ENCODE measurements at places on chromosomes 16 and 17.

DNA sequence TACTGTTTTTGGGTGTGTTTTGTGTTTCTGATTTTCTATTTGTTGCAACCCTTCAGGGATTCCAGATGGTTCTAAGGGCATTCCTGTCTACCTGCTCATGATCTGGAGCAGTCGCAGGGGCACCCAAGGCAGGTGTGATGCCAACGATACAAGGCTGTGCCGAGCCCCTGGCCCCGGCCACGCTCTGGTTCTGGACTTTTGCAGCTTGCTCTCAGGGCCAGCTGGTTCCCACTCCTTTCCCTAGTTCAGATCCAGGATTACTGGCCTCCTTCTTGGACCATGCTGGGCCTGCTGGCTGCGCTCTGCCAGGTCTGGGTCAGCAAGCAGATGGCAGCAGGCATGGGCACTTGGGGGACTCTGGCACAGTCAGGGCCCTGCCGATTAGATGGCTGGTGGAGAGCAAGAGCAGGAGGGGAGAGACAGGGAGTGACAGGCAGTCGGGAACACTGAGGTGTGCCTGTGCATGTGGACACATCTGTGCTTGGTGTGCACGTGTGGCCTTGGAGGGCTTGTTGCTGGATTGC lies 15.2 kb upstream of the RAP1GAP2 start:
- no peak for DNase-seq

- DNase-seq = peak; percentile 32
Observed at GRCh38 chr17:46727572-46728348, 90.7 kb downstream of the WNT3 start.

DNA sequence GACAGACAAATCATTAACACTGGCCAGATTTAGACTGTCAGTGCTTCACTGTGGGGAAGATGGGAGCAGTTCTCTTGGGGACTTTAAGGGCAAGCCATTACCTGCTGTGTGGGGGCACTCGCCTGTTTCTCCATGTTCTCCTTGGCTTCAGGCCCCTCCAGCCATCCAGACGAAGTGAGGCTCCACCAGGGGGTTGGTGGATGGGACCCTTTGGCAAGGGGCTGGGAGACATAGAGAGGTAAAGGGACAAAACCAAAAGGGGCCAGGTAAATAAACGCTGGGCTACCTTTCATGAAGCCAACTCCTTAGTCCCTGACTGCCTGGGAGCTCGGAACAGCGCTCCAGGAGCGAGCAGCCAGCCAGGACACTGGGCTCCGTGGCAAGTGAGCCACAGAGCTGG lies 14.0 kb downstream of the TBX4 start:
- no peak for DNase-seq

- no peak for DNase-seq
Observed at GRCh38 chr17:5815396-5815795, 231.1 kb upstream of the NLRP1 start.

DNA sequence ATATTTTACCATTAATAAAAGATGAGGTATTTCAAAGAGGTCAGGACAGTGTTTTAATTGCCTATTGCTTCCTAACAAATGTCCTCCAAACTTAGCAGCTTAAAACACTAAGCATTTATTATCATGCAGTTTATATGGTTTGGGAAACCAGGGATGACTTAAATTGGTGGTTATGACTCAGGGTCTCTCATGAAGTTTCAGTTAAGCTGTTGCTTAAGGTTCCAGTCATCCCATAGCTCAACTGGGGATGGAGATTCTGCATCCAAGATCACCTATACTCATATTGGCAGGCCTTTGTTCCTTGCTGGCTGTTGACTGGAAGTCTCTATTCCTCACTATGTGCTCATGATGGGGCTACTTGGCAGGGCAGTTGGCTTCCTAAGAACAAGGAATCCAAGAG lies 1329.9 kb upstream of the GOT2 start:
- no peak for DNase-seq

DNA sequence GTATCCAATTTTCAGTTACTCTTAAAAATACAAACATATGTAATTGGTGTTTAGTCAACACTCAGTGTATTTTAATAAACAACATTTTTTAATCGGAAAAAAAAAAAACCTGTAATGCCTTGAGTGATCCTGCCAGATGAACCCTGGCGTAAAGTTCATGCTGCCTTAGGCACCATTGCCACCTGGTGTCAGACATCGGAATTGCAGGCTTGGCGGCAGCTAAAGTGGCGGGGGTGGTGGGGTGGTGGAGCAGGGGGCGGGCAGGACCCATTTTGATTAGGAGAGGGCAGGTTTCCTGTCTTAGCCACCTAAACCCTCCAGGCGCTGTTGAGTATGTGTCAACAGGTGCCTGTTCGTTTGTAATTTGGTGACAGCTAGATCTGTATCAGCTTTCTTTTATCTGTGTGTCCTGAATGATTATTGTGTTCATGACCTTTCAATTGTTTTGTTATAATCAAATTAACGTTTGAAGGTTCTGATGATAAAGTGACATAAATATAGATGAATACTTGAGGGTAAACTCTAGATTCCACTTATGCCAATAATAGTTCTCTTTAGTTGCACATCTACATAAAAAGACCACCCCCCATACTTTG lies 588.7 kb downstream of the CDH13 start:
- DNase-seq = no peak

DNA sequence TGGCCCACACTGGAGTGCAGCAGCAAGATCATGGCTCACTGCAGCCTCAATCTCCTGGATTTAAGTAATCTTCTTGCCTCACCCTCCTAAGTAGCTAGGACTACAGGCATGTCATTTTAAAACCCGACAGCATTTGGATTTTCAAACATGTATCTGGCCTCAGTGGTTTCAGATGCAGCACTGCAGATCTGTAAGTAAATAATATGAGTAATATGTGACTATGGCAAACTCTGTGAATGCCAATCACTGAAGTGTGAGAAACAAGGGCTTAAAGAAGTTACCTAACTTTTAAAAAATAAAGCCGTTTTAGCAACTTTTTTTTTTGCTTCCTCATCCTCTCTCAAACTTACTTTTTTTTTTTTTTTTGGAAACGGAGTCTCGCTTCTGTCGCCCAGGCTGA lies 11.9 kb downstream of the CEP20 start:
- DNase-seq = no peak

DNA sequence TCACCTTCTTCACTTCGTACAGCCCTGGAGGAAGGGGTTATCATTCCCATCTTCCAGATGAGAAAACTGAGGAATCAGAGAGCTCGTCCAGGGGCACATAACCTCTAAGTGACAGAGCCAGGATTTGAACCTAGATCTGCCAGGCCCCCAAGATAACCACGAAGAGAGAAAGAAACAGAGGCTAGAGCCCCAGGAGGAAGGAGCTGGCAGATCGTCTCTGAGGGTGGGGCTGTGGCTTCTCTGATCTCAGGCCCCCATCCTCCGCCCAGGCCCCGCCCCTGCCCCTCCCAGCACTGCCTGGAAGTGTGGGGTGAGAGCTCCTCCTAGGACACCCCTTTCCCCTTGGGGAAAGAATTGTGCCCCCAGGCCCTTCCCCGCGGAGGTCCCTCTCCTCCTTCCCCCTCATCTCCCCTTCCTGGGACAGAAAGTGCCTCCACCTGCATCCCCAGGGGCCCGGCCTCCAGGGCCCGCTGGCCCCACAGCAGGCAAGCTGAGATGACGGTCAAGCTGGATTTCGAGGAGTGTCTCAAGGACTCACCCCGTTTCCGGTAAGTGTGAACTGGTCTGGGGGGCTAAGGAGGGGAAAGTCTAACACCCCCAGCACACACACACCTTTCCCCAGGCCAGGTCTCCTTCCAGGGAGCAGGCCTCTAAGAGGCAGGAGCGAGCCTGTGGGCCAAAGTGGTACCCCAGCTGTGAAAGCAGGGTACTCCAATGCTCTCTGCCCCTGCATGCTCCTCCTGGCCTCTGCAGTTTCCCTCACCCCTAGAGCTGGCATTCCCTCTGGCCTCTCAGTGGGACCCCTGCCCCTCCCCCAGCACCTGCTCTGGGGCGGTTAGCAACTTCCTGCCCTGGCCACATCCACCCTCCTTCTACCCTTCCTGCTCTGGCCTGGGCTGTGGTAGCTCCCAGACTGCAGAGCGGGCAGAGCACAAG lies at the start of gene ACAP1:
Gene ACAP1 (plus strand): TSS at position 290 of the 936 bp plus-strand sequence. CDS start 206 bp downstream, at position 496.
- DNase-seq = no peak

GRCh38 chr17:56832446-56832845 lies 1.3 kb downstream of the C17orf67 start:
- no peak for DNase-seq

- DNase-seq = no peak
Observed at GRCh38 chr17:12769981-12770380, 19.3 kb upstream of the ARHGAP44 start.

- no peak for DNase-seq
Observed at GRCh38 chr16:19710991-19711545, 7.0 kb downstream of the KNOP1 start.

- no peak for DNase-seq
Observed at GRCh38 chr16:57993438-57993837, 7.0 kb downstream of the ZNF319 start.

GRCh38 chr16:63312346-63312745 lies 1276.1 kb upstream of the CDH8 start:
- no peak for DNase-seq

GRCh38 chr17:72772331-72772821 lies 320.1 kb downstream of the SLC39A11 start:
- DNase-seq = no peak

- peak; percentile 28 for DNase-seq
Observed at GRCh38 chr16:12674071-12674470, 129.6 kb downstream of the CPPED1 start.

All from GM04504 (cell line).